Stomach (tissue), 19 donors: ENCODE measurements at places on chromosomes 12 and 14. TPM values are rescaled to one million over a fixed set of nuclear protein-coding genes. Genes with fewer than 3 reads are reported as not detected.

GRCh38 chr14:39005044-39005880, 97.8 kb downstream of the SEC23A start:
- DNase-seq = peak; percentile 27

DNA sequence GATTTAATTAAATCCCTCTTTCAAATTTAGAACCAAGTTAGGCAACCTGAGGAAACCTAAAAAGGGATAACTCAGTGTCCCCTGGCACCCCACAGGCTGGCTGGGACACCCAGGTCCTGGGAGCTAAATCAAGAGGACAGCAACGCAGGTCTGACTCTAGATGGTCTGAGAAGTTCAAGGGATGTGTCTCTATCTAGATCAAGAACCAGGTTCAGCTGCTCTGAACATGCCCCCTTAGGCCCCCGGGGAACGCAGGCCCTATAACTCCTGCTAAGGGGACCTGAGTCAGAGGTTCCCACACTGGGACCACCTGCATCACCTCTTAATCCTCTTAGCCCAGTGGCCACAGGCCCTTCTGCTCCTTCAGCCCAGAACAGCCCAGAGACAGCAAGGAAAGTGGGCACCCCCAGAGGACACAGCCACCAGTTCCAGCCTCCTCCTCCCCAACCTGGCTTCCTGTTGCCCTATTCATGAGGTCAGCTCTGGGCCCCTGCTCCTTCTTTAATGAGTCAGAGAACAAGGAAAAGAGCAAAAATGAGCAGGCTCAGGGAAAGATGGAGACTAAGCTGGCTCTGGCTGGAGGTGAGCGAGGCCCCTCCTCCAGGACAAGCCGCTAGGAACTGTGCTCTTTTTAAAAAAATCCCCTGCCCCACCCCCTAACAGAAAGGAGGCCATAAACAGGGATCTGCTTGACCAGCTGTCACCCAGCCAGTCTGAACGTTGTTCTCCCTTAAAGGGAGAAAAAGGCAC, 10.8 kb downstream of the PITPNM2 start:
- peak; percentile 69 for DNase-seq

DNA sequence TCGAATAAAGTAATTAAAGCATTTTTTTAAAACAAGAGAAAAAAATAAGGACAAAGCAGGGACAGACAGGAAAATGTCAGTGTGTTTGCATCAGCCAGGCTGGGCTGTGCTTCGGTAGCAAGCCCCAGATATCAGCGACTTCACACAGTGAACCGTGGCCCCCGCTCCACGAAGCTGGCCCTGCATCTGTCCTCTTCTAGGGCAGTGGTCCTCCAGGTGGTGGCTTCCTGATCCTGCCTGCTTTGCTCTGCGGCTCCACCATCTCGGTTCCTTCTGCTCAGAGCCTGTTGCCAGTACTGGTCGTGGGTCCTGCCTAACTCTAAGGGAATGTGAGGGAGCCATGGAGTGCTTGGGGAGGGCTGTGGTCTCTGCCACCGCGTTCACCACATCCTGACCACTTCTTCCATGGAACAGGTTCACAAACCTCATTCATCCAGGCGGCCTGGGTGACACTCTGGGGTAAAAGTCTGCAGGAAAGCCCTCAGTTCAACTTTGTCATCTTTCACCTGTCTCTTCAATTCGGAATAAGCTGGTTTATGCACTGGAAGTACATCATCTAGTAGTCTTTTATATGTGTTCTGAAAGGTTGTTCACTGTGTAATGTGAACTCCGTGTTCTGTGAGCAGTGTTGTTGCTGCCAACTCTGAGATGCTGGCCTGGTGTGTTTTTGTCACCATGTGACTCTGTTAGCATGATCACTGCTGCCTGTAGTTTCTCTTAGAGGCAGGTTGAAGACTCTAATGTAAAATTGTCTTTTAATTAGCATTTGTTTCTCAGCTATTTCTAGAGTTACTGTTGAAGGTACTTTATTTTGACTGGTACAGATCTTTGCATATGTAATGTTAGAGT, 47.9 kb downstream of the ANKRD9 start:
- DNase-seq = no peak

DNA sequence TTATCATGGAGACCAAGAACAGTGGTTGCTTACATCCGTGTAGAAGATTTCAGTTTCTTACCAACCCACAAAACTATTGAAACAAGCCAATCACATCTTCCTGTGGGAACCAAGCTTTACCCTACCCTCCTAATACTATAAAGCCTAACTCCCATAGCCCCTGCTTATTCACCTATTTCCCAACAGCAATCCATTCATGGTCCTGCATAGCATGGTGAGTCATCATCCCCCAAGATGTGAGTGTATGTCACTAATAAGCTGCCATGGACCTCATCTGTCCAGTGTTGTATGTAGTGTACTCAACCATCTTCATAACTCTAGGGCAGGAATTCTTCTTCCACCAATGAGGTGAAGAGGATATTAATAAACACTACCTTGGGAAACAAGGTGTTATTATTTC, 1620.4 kb upstream of the FLRT2 start:
- DNase-seq = no peak

DNA sequence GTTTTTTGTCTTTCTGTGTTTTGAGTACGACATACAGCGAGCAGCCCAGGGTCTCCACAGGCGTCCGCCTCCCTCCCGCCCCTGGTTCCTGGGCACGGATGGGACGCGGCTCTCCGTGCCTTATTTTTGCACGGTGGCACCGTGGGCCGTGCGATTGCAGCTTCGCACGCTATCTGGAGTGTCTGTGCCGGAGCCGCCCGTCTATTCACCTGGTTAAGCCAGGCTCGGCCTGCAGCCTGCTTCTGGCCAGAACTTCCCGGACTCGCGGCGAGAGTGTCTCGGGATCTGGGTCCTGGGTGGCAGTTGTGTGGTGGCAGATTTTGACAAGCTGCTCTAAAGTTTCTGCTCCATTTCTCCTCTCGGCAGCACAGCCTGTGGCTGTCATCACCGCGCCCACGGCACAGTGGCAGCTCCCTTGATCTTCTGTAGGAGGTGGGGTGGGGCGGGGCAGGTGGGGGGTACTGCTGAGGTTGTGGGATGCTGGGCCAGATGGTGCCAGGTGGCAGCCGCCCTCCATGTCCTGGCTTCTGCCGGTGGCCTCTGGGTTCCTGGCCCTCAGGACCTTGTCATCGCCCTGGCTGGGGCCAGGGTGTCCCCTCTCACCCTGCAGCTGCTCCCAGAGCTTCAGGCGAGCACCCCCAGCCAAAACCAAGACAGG, 2.9 kb downstream of the MMP17 start:
- no peak for DNase-seq

Gene RFX4
- not detected for total RNA-seq

Gene RESF1
- total RNA-seq = 55.8 TPM
